ENCODE measurements at places on chromosomes 5 and 9.

GRCh38 chr9:71760901-71761300 is 7.4 kb downstream of the CEMIP2 start:
- no peak for DNase-seq

DNA sequence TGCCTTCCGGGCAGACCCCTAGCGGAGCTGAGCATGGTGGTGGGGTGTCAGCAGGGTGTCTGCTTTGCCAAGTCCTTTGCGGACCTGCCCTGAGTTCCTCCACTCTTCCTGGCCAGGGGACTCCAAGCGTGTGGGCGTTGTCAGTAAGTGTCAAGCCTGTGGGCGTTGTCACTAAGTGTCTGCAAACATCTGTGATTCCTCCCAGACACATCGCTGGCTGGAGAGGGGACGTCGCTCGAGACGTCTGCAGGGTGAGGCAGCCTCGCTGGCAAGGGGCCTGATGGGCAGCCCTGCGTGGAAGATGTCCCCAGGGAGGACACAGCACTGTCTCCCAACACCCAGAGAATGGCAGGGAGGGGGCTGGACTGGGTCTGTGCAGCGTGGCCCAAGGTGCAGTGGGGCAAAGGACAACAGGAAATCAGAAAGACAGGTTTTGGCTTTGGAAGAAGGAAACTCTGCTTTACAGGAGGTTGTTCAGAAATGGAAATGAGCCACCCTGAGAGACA is 28.8 kb downstream of the ADAMTSL2 start:
- DNase-seq: no peak

DNA sequence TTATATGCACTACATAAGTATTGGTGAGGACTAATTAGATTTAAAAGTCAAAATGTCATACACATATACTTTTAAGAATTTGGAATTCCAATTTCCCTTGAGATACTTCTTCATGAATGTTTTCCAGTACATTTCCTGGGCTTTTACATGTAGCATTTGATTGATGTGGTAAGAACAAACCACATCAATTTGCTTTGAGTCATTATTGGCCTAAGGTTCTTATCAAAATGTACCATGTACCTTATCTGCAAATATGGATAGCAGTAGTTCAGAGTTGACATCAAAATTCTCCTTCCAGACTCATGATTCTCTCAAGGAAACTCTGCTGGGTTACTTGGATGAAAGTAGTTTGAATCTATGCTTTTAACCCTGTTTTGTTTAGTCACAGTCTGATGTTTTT is 2.5 kb downstream of the CAST start:
- no peak for DNase-seq

- DNase-seq: no peak
Measured at GRCh38 chr5:137613554-137614265, 114.6 kb upstream of the SPOCK1 start.

DNA sequence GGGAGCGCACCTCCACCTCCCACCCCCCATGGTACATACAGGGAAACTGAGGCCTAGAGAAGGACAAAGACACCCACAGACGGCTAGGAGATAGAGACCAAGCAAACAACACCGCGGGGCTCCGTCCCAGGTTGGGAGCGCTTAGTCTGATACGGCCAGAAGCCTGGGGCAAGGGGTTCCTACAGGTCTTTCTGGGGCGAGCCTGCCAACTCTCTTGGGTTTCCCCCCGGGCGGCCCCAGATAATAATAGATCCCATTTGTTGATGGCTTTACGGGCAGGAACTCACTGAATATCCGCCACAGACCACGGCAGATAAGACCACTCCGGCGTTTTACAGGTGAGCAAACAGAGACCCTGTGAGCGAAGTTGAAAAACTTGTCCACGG is 5.0 kb upstream of the EBF1 start:
- no peak for DNase-seq

- DNase-seq: no peak
Measured at GRCh38 chr5:13939638-13940037, 4.8 kb downstream of the DNAH5 start.

- DNase-seq: no peak
Measured at GRCh38 chr5:162221910-162222309, 154.3 kb downstream of the GABRG2 start.

DNA sequence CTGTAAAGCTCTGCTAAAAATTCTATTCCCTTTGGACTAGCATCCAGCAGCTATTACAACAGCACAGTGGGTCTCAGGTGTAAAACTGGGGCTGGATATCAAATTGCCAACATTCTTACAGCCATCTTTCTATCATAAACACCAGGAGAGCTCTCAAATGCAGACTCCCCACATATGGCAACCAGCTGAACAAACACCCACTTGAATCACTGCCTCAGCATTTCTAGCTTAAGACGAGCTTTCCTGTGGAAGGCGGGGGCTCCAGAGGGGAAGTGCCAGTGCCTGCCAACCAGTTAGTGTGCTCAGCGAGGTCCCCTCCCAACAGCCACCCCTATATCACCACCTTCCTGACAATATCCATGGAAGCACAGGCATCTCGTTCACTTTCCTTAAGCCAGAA is 62.2 kb downstream of the IPPK start:
- DNase-seq: no peak

GRCh38 chr9:123169926-123170325 is 98.5 kb downstream of the STRBP start:
- no peak for DNase-seq

DNA sequence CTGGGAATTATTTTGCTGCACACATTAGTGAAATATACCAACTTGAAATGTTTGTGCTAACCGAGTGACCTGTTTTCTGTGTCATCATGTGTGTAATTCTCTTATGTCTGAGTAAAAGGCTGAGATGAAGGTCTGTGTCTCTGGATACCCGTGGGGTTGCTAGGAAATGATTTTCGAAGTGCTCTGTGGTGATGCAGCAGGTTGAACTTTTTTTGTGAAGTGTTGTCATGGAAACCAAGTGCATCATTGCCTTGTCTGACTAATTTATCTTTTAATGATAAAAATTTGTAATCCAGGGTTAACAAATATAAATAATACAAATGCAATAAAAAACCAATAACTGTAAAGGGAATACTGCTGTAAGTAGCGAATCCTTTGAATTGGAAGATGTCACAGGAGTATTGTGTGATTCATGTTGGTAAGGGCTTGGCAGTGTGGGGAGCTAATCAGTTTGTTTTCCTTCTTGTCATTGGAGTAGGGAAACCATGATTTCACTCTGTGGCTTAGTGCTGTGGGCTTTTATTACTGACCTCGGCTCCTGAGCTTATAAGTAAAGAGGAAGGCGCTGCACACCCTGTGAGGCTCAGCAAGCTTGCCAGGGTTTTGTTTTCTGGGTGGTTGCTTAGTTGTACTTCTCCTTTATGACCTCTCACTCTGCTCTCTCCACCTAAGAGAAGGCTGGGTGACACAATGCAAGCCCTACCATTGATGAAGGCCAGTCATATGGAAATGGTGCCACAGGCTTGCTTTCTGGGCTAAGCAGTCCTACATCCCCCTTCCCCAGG is 22.3 kb downstream of the PDE8B start:
- no peak for DNase-seq

DNA sequence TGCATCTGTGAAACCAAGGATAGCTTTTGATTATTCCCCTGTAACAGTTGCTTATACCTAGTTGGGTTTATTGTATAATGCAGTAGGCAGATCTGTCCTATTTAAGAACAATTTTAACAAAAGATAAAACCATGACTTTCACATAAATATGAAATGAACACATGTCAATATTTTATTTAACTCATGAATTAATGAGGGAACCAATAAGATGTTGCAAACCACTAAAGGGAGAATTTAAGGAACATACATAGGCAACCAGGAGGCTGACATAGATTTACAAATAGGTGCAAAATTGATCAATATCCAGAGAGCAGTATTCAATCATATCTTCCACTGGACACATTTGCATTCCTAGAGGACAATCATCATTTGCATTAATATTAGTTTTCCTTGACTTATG is 280.0 kb upstream of the BRINP1 start:
- DNase-seq: no peak

GRCh38 chr9:137611623-137612609 is 6.4 kb downstream of the ARRDC1 start:
- DNase-seq: peak; percentile 57

GRCh38 chr5:53917095-53917494 is 356.7 kb downstream of the NDUFS4 start:
- DNase-seq: no peak

DNA sequence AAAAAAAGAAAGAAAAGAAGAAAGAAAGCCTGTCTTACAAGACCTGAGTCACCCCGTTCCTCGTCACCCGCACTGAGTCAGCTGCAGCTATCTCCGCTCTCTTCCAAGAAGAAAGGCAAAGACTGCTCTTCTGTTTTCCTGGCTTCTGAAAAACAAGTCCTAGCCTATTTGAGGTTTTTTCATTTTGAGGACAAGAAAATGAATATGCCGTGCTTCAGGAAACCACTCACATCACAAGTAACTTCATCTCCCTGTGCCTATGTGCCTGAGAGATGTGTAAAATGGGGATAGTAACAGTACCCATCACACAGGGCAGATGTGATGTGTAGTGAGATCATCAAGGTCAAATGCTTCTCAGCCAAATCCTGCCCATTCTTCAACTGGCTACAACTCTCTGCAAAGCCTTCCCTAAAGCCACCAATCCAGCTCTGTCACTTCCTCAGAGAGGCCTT is 78.4 kb downstream of the GLDC start:
- peak; percentile 61 for DNase-seq

DNA sequence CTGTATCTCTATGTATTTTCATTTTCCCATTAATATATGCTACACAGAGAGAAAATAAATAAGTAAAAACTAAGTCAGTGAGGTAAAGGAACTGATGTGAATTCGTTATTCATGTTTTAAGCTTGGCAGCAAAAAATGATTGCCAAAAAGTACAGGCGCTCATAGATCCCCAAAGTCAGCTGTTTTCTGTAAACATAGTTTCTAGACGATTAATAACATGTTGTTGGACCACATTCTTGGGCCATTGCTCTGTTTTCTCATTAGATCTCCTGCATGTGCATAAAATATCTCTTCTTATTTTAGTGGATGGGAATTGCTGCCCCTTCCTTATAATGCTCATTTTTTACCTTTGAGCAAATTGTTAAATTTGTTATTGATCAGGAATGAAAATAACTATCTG is 215.2 kb downstream of the TLE1 start:
- no peak for DNase-seq

- DNase-seq: no peak
Measured at GRCh38 chr9:86187121-86187520, 72.3 kb downstream of the C9orf153 start.

DNA sequence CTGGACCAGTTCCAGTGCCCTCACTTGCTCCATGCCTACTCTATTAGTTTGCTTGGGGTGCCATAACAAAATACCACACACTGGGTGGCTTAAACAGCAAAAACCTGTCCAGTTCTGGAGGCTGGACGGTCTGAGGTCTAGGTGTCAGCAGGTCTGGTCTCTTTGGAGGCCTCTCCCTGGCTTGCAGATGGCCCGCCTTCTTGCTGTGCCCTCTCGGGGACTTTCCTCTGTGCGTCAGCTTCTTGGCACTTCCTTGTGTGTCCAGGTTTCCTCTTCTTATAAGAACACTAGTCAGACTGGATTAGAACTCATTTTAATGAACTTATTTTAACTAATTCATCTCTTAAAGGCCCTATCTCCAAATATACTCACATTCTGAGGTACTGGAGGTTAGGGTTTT is 97.2 kb downstream of the CARTPT start:
- no peak for DNase-seq

DNA sequence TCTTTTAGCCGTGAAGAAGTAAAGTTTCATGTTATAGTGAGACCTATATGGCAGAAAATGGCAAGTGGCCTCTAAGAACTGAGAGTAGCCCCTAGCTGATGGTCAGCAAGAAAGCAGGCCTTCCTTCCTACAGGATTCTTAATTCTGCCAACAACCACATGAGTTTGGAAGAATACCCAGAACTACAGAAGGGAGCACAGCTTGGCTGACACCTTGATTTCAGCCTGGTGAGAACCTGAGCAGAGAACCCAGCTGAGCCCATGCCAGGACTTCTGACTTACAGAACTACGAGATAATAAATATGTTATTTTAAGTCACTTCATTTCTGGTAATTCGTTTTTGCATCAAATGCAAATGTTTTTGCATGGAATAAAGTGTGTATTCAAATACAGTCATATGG is 5.9 kb upstream of the FBXL17 start:
- no peak for DNase-seq

GRCh38 chr5:177270653-177271052 is 32.9 kb downstream of the RAB24 start:
- DNase-seq: no peak

- peak; percentile 33 for DNase-seq
Measured at GRCh38 chr9:128006332-128006996, 25.7 kb upstream of the EEIG1 start.

DNA sequence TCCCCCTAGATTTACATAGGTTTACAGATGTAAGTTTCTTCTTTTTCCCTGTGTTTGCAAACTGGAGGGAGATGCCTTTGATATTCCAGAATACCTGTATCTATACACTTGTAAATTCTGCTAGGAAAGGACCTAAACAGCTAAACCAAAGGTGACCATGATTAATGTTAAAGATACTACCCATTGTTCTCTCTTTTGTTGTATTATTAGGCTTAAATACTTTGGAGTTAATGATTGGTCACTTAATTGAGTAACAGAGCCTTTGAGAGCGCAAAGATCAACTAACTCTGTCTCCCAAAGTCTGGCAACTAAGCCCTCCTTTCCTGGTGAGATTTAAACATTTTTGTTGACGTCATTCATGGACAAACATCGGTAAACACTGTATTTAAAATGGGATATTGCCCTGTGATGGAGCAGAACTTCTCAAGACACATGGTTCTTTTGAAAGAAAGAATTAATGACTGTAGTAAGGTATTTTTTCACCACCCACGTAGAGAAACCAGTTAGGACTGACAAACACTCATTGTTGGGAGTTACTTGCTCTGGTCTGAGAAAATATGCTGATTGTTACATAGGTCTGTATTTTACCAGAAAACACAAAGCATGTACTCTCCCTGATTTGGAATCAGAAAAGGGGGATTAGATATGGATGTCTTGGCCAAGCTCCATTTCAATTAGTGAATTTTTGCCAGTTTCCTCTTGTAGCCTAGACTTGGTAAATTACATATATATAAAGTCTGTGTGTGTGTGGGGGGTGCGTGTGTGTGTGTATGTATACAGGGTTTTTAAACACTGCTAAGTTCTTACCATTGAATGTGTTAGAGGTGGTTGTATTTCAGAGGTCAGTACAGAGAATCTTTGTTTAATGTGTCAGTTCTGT is 4.6 kb downstream of the VCAN start:
- no peak for DNase-seq
